ENCODE measurements at places on chromosomes 6 and 20. TPM values are rescaled to one million over a fixed set of nuclear protein-coding genes. Genes with fewer than 3 reads are reported as not detected.

The TTK gene
- total RNA-seq: 82.2 TPM

DNA sequence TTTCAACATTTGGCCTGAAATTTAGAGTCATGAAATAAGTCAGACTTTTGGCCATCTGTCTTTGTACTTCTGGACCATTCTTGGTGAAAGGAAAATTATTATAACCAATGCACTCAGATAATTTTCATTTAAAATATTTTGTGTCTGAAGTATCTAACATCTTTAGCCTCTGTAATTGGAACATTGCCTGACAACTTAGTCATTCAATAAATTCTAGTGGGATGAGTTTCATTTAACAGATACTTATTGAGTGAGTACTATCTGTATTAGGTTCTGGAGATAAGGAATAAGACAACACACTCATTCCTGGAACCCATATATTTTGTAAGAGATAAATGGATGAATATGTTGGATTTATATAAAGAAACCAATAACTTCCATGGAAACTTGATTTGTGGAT lies 536.0 kb downstream of the BCKDHB start:
- DNase-seq: no peak

GRCh38 chr6:158666628-158667359 lies 16.9 kb downstream of the SYTL3 start:
- DNase-seq: no peak

- DNase-seq: no peak
Measured at GRCh38 chr6:135018941-135019340, 35.7 kb downstream of the HBS1L start.

DNA sequence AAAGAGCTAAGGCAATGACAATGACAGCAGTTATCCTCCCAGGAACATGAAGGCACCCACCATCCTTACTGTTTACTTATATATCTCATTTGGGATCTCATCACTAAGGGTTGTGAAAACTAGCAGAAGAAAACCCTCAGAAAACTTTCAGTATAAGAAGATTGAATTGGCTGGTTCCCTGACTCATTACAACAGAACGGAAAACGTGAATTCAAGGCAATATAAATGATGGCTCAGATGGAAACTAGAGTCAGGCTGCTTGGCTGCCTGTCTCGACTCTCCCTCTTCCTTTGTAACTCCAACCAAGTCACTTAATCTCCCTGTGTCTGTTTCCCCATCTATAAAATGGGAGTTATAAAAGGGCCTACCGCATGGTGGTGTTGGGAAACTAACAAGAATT lies 387.1 kb upstream of the JARID2 start:
- no peak for DNase-seq

- DNase-seq: no peak
Measured at GRCh38 chr20:15931897-15932296, 641.4 kb downstream of the KIF16B start.

Measured in SJCRH30 (cell line).